ENCODE measurements at places on chromosomes 11 and 22. TPM values are rescaled to one million over a fixed set of nuclear protein-coding genes. Genes with fewer than 3 reads are reported as not detected.
A peak's percentile ranks its signal among the peaks of the same experiment; 100 is the strongest.

- DNase-seq: no peak
Observed at GRCh38 chr11:134508219-134508990, 96.4 kb upstream of the B3GAT1 start.

- no peak for DNase-seq
Observed at GRCh38 chr22:49535527-49536125, 292.0 kb downstream of the BRD1 start.

DNA sequence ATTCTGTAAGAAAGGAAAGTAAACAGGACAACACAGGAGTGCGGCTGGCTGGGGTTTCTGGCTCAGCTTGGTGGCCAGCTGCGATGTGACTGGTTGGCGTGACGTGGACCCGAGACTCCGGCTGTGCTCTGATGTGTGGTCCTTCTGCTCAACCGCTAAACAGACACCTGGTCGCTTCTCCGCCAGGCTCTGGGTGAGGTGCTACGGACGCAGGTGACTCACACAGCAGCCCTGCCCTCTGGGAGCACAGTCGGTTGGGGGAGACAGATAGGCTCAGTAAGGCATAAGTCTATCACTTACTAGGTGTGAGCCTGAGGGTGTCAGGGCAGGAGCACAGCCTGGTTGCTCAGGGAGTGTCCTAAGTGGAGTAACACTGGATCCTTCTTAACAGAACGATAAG is 8.2 kb downstream of the RTL6 start:
- DNase-seq: no peak

DNA sequence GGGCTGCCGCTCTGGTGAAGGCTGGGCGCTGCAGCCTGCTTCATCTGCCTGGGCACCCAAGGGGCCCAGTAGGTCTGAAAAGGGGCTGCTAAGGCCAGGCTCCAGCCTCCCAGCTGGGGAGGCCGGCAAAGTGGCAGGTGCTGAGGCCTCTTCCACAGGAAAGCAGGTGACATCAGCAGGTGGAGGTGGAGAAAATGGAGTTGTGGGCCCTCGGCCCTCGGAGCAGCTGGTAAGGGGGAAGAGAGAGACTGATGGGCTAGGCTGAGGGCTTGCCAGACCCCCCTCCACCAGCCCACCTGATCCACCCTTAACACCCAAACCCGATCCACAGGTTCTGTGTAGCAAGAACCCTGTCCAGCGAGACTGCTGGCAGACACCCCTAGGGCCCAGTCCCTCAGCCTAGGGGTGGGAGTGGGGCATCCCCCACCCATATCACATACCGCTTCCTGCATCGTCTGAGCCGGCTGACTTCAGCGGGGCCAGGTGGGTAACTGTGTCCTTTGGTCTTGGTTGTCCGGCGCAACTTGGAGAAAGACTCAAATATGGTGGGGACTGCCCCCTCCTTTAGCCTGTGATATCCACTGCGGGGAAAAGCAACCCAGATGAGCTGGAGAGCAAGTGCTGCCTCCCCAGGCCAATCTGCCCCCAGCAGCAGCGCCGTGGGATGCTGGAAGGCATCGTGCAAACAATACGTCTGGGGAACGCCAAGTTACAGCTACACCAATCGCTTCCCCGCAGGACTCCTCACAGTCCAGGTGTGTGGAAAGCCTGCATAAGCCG is 1.5 kb downstream of the THAP7 start:
- no peak for DNase-seq

- no peak for DNase-seq
Observed at GRCh38 chr22:35915477-35916013, 113.1 kb downstream of the RBFOX2 start.

GRCh38 chr11:8577791-8578581 is 16.0 kb downstream of the STK33 start:
- no peak for DNase-seq

DNA sequence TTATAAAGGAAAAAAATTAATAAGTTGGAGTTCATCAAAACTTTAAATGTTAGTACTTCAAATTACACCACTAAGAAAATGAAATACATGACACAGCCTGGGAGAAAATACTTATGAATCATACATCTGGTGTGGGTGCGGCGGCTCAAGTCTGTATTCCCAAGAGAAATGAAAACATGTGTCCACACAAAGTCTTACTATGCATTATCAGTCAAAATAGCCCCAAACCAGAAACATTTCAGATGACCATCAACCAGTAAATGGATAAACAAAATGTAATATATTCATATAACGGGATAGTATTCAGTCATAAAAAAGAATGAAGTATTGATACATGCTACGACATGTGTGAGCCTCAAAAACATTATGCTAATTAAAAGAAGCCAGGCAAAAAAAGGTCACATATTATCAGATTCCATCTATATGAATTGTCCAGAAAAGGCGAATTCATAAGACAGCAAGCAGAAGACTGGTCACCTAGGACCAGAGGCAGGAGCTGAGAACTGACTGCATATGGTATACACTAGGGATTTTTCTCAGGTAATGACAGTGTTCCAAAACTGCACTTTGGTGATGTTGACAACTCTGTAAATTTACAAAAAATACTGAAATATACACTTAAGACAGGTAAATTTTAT is 5.3 kb upstream of the AKIP1 start:
- no peak for DNase-seq

- no peak for DNase-seq
Observed at GRCh38 chr11:128714123-128714522, 20.3 kb downstream of the FLI1 start.

DNA sequence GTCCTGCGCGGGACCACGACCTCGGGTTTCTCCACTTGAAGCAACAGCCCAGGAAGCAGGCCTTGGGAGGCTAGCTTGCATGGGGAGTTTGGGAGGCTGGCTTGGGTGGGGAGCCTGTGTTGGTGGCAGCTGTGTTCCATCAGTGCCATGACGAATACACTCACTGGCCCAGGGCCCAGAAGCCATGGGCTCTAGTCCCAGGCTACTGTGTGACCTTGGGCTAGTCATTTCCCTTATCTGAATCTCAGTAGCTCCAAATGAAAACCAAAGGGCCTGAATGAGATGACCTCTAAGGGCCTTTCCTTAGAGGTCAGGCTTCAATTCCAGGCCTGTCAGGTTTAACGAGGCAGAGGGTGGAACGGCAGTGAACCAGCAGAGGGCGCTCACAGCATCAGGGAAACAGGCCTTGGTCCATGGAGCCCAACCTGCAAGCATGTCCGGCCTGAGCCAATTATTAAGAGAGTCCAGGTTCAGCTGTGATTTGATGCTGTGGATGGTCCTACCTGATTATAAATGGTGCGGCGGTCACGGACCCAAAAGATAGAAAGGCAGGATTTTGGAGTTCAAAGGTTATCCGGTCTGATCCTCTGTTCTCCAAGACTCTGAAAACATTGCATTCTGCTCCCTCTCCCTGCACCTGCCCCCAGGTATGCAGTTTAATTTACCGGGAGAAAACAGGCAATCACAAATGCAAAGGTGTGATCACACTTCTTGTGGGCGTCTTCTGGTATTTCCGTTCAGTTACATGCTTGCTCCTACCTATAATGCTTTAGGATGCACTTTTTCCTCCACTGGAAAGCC is 15.9 kb downstream of the PTPN5 start:
- peak; percentile 57 for DNase-seq

The UBQLN3 gene
- total RNA-seq: not detected

The OR52E5 gene
- total RNA-seq: not detected

The MMP12 gene
- total RNA-seq: not detected

The NNMT gene
- not detected for total RNA-seq
